Hepatic stellate cell (primary cell): ENCODE measurements at places on chromosomes 7 and 10.

DNA sequence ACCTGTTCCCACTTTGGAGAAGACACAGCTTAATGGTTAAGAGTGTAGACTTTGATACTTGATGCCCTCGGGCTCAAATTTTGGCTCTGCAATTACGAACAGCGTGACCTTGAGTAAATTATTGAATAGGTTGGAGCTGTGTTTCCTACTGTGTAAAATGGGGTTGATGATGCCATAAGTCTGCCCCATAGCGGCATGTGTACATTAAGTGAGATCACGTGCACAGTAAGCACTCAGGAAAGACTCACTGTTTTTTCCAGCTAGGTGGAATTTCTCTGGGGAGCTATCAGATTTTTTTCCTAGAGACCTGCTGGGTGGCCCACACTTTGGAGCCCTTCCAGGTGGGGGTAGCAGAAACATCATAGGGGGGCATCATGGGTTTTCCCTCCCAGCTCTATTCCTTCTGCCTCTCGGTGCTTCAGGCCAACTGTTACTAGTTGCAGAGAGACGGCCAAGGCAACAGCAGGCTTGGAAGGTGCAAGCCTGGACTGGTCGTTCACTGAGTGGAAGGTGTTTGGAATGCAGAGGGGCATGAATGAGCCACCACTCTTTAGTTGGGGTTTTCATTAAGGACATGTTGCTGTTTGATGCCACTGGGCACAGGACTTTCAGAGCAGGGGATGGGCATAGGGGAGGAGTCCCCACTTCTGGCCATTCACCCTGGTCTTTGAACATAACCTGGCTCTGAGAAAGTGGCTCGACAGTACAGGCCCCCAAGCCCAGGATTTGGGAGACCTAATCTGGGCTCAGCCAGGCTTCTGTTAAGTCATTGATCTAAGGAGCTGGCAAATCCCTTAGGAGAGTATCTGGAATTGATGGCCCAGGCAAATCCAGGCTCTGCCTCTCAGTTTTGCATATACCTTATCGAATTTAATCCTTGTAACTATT, 64.0 kb downstream of the SYPL1 start:
- no peak for DNase-seq

GRCh38 chr7:1359681-1360485, 99.4 kb downstream of the MICALL2 start:
- DNase-seq, result no peak

DNA sequence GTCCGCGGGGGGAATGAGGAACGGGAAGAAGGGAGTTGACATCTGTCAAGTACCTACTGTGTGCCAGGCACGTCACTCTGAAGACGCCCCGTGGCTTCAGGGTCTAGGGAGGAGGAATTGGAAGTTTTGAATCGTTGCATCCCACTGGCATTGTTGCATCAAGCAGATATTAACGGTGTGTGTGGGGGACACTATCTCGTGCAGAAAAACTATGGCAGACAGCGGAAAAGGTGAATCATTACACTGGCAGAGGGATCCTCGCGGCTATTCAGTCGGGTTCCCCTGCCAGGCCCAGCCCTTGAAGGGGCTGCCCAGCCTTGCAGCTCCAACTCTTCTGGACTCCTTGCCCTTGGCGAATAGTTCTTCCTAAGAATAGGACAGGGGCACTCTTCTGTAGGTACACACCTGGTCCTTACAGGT, 1.0 kb upstream of the KIAA1549 start:
- no peak for DNase-seq

DNA sequence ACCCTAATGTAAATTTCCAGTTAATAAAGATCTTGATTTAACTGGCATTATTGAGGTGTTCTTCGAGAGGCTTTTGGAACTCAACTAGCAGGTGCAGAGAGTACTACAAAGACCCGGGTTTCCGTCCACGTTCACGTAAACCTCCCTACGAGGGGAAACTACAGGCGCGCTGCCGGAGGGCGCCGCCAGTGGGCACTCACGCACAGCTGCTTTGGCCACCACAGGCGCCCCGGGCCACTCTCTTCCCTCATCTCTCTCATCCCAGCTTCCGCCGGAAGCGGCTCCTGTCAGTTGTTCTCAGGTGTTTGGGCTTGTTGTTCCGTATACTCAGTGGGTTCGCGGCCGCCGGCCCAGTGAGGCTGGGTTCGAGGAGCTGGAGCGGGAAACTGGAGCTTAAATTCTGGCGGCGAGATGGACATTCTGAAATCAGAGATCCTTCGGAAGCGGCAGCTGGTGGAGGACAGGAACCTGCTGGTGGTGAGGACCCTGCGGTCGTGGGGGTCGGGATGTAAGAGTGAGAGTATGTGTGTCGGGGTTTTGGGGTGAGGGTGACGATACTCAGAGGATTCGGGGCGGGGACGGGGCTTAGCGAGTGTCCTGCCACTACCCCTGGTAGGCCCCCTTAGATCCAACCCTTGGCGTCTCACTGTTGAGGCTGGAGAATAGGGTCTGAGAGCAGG, at the start of gene PRPF18:
Gene PRPF18, plus strand, starts transcription at position 290 of the 680 bp plus-strand sequence. Its CDS starts 122 bp downstream, at position 412.
- peak; percentile 93 for DNase-seq
